ENCODE measurements at places on chromosomes 1 and 21.
A peak's percentile ranks its signal among the peaks of the same experiment; 100 is the strongest.

DNA sequence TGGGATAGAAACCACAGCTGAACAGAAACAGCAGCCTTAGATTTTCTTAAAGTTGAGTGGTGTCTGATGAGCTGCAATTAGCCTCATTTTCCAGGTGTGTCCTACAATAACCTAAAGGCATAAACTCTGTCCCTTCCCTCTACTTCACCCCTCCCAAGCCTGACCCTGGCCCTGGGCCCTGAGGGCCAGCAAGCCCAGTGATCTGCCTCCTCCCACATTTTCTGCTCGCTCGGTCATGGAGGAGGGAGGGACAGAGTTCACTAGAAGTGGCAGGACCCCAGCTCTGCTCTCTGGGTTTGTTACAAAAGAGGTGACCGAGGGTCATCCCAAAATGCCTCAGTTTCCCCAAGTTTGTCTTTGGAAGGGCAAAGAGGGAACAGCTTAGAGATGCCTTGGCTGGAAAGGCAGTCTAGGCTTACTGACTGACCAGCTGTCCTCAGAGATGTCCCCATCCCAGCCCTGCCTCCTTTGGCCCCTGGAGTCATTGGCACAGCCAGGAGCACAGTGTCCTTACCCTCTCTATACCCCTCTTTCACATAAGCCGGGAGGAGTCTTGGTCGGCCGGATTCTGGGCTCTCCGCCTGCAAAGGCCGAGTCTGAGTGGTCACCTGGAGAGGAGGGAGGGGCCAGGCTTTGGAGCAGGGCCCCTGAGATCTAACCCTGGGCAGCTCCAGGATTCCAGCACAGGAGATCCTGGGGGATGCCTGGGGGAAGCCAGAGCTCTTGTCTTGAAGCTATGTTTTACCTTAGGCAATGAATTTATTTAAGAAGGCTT lies 172.7 kb downstream of the PTPRU start:
- DNase-seq = no peak

DNA sequence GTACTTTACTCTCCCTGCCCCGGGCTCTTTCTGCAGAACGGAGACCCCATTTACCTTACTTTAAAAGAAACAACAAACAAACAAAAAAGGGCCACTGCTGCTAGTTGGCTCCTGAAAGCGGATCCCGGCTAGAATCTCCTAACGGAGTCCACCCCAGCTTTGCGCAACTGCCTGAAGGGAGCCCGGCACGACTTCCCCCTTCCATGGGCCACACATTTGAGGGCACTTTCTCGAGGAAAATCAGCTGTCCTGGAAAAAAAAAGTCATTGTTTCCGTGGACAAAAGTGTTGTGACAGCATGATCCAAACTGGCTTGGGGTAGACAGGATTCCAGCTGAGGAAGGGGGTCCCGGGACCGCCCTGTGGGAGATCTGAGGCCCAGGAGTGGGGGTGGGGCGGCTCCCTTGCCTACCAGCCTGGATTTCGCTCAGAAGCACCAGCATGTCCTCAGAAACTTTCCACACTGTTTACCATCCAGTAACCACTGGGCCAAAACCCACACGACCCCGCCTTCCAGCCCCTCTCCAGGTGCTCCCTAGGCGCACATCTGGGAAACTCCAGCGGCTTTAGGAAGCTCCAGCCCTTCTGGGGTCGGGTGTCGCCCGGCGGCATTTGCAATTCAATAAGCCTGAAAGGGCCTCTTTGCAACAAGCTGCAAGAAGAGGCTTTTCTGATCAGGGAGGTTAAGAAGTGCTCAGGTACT lies 4.8 kb downstream of the RIPK4 start:
- peak; percentile 35 for DNase-seq

DNA sequence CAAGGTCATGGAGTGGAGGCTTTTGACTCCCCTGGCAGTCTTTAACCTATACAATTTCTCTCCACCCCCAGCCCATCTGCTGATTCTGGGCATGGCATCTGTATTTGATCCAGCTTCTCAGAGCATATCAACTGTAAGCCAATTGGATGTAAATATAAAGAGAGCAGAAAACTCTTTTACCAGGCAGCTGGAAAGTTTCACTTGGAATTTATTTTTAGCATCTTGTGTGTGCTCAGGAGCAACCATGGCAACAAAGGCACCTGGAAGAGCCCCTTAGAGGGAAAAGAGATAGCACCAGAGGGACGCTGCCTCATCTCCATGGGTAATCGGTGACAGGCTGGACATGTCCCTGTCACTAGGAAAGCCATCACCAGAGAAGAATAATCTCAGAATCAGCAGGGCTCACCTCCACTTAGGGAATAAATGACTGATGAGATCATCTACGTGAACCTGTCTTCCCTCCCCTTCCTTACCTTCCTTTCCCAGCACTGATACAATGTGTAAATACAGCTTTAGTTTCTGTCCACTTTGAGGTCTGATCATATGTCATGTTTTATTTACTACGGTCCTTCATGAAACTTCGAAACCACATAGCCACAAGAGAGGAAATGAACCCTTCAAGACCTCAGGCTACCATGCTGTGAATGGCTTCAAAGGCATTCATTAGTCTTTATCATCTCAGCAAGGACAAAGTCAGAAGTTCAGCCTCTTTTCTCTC lies 25.3 kb upstream of the SIPA1L2 start:
- DNase-seq = no peak

DNA sequence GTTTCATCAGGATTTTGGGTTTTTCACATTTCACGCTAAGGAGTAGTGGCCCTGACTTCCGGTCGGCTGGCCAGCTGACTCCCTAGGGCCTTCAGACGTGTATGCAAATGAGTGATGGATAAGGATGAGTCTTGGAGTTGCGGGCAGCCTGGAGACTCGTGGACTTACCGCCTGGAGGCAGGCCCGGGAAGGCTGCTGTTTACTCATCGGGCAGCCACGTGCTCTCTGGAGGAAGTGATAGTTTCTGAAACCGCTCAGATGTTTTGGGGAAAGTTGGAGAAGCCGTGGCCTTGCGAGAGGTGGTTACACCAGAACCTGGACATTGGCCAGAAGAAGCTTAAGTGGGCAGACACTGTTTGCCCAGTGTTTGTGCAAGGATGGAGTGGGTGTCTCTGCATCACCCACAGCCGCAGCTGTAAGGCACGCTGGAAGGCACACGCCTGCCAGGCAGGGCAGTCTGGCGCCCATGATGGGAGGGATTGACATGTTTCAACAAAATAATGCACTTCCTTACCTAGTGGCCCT lies 23.1 kb upstream of the TNFRSF1B start:
- DNase-seq = peak; percentile 78

DNA sequence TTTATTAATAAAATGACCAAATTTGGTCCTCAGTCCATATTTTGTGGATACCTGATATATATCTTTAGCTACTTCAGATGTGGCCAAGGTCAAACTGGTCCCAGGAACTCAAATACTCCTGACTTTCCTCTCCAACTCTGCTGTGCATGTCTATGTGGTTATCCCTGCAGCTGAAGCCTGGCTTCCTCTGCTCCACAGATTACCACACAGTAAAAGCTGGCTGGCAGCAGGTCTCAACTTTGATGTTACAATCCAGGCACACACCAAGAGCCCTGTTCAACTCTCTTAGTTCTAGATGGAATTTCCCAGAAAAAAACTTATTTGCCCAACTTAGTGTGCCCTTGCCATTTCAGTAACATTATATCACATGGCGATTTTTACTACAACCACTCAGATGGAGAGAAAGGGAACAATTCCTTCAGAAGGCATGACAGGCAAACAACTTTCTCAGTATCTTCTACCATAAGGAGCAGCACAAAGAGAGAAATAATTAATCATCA lies 479.5 kb downstream of the PLPP3 start:
- DNase-seq = peak; percentile 71

- DNase-seq = peak; percentile 73
Measured at GRCh38 chr1:158035976-158036583, 42.6 kb downstream of the KIRREL1 start.

DNA sequence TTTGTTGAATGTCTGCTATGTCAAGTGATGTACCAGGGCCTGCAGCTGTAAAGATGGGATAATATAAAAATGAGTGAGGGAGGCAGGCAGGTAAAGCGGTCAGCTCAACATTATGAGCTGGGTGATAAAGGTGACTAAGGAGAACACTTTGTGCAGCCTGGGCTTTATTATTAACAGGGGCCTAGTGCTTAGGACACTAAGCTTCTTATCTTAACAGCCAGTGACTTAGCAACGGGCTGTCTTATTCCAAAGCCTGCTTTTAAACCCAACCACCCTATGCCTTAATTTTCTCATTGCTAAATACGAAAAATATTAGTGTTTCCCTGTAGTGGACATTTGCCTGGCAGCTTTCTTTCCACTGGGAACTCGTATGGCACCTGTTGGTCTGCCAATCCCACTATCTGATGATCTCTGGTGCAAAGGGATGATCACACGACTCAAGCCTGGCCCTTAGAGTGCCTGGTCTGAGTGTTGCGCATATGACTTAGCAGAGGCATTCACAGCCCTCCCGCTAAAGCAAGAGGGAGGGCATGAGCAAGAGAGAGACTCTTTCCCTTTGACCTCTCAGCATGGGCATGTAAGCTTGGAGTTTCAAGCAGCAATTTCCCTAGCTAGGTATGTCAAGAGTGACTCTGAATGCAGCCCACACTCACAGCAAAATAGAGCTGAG lies 98.6 kb upstream of the PAPPA2 start:
- no peak for DNase-seq

DNA sequence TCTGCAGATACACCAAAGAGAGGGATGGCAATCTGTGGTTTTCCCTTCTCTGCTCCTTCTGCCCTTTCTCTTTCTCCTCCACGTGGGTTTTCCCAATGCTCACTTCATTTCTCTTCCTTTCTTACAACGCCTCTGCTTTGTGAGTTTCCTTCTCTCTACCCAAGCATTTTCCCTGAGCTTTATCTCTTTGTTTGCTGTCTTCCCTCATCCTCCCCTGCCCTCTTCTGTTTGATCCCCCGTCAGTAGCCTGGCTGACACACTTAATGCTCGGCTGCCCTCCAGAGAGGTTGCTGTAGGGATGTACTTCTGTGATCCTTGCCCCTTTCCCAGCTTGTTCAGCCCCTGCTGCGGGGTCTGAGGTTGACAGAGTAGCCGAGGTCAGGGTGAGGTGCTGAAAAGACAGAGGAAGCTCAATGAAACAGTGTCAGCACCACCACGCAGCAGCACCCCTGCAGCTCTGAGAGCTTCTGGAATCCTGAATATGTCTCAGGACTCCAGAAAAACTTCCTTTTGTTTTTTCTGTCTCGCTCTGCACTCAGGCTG lies 6.0 kb downstream of the EDARADD start:
- no peak for DNase-seq

- DNase-seq = no peak
Measured at GRCh38 chr1:64911326-64911725, 55.0 kb downstream of the JAK1 start.

GRCh38 chr1:223048026-223048425 lies 95.0 kb downstream of the TLR5 start:
- DNase-seq = no peak

DNA sequence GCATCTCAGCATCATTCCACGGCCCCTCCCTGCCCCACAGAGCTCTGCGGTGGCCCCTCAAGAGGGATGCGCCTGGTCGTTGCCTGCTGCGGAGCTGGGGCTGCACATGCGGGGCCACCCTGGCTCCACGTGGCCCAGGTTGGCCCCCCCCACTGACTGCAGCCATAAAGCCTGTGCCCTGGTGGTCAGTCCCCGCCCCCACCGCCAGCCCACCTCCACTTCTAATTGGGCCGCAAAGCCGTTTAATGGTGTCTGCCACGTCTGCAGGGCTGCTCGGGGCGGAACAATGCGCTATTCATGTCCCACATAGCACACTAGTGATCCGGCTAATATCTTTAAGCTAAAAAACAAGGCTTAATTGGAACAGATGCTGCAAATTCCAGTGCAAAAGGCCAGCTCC lies 33.5 kb upstream of the ACTRT2 start:
- no peak for DNase-seq

DNA sequence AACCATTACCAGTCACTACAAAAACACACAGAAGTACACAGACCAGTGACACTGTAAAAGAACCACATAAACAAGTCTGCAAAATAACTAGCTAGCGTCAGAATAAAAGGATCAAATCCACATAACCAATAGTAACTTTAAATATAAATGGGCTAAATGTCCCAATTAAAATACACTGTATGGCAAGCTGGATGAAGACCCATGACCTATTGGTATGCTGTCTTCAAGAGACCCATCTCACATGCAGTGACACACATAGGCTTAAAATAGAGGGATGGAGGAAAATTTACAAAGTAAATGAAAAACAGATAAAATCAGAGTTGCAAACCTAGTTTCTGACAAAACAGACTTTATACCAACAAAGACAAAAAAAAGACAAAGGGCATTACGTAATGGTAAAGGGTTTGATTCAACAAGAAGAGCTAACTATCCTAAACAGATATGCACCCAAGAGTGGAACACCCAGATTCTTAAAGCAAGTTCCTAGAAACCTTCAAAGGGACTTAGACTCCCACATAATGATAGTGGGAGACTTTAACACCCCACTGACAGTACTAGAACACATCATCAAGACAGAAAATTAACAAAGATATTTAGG lies 196.9 kb downstream of the TBX15 start:
- no peak for DNase-seq

- DNase-seq = no peak
Measured at GRCh38 chr21:39805983-39806382, 61.0 kb downstream of the IGSF5 start.

- peak; percentile 34 for DNase-seq
Measured at GRCh38 chr21:36507397-36508018, 27.6 kb upstream of the CLDN14 start.

DNA sequence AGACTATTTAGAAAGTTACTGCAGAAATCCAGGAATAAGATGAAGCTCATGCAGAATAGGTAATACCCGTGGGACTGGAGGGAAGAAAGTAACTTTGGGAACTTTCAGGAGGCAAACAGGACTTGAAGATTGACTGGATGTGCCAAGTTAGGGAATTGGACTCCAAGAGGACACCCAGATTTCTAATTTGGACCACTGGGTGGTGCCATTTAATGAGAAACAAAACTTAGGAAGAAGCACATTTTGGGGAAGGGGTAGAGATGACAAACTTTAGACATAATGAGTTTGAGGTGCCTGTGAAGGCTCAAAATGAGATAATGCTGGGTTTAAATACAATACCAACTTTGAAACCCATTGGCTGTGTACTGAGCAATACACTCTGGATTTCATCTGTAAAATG lies 3.3 kb upstream of the B4GALT3 start:
- DNase-seq = peak; percentile 47
